ENCODE measurements at places on chromosomes 2 and 18. TPM values are rescaled to one million over a fixed set of nuclear protein-coding genes. Genes with fewer than 3 reads are reported as not detected.

Gene SLC9A4
- not detected for total RNA-seq

Gene LONRF2
- 17.8 TPM for total RNA-seq

Gene RAB12
- total RNA-seq: 57.2 TPM

DNA sequence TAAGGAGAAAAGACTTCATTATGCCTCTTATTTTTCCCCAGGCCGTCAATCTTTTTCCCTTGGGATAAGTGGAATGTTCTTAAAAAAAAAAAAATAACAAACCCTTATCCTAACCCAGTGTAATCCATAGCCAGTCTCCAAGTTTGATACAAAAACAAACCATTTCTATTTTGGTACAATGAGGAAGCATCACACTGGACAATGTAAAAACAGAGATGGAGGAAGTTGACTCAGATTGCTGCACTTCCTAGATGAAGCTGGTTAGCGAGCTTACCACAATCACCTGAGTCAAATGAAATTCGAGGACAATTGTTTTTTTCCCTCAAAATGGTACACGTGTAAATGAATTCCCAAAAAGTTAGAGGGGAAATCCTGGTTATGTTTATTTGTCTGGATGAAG lies 259.7 kb downstream of the TCF4 start:
- no peak for DNase-seq

DNA sequence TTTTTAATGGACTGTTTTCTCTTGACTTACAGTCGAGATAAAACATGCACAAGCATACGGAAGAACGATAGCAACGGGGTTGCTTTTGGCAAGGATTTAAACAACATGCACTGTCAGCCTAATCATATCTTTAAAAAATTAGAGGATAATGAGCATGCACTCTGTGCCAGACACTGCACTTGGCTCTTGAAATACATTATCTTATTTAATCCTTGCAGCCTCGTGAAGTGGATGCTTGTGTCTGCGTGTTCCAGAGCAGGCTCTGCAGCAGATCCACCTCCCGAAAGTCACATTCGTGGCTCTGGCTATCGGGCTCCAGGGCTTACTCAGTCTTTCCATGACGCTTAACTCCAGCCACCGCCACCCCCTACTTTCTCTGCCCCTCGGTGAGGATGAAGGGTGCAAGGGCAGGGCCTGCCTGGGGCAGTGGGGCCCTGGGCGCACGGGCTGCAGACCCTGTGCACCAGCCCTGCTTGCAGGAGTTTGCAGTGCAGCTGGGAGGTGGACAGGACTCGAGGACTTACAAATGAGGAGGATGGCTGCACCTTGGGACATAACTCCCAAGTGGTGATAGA lies 61.7 kb downstream of the ACKR3 start:
- no peak for DNase-seq

DNA sequence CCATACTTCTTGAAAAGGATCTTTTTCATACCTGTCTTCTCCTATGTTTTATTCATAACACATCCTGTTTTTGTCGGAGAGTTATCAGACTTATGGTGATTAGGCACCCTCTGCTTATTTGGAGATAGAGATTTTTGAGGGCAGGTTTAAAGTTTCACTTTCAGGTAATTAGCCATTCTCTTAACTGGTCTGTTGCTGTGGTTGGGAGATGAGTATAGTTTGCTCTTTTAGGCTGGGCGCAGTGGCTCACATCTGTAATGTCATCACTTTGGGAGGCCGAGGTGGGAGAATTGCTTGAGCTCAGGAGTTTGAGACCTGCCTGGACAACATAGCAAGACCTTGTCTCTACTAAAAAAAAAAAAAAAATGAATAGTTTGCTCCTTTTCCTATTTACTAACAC lies 25.3 kb downstream of the SFTPB start:
- no peak for DNase-seq

- peak; percentile 50 for DNase-seq
Measured at GRCh38 chr2:45874344-45874743, 222.9 kb downstream of the PRKCE start.

DNA sequence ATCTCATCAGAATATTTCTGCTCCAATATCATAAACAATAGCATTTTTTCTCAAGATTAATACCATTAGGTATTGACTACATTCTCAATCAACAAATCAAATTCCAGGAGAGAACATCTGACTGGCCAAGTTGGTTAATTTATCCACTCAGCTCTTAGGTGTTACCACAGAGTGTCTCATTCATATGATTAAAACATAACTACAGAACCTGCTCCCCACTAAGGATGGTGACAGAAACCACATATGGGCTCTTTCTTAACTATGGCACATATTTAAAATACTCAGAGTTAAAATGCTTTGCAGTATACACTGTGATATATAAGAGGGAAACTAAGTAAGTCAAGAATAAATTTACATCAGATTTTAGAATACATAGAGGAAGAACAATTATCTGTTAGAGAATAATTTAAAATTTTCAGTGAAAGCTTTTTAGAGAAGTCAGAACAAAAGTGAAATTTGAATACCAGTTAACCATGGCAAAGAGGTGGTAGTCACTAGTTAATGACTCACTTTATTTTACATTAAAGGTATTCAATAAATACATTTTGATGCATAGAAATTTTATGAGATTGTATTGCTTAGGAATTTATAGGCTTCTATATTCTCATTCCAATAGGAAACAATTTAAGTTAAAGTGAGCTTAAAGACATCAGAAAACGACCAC lies 1120.8 kb upstream of the TMEFF2 start:
- DNase-seq: no peak

- no peak for DNase-seq
Measured at GRCh38 chr2:19494241-19494640, 135.8 kb upstream of the OSR1 start.

DNA sequence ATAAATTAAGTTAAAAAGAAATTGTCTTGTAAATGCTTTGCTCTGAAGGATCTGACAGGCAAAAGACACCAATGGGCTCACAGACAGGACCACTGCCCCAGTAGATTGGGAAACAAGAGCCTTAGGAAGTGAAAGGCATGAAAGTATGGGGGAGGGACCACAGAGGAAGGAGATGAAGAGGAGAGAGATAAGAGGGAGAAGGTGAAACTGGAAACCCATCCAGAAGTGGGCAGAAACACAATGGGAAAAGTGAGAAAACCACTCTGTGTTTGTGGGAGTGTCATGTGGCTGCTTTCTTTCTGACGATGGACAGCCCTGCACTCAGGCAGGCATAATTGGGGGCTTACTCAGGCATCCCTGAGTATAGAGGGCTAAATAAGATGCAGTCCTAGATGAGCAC lies 101.5 kb upstream of the STON1 start:
- DNase-seq: no peak

DNA sequence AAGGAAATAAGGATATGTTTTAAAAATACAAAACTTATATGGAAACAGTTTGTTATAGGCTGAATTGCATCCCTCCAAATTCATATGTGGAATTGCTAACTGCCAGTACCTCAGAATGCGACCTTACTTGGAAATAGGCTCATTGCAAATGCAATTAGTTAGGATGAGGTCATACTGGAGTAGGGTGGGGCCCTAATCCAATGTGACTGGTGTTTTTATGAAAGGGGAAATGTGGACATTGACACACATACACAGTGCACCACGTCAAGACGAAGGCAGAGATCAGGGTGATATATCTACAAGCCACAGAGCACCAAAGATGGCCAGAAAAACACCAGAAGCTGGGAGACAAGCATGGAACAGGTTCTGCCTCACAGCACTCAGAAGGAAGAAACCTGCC lies 494.2 kb downstream of the TSN start:
- no peak for DNase-seq
